ENCODE measurements at places on chromosomes 12 and 14.

GRCh38 chr12:32025906-32026305 is 66.7 kb downstream of the RESF1 start:
- no peak for DNase-seq

DNA sequence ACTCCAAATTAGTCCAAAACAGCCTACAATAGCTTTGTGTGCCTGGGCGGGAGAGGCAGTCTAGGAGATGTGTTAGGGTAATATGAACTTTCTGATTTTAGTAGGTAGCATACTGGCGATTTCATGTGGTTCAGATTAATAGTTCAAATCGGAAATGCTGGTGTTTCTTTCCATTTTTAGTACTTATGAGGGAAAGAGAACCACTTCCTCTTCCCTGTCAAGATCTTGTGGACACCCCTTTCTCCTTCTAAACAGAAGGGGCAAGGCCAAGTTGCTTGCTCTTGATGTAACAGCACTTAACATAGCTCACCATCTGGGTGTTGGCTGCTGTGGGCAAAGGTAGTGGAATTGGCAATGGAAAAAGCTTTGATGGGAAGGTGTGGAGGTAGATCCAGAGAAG is 32.2 kb upstream of the IGF1 start:
- DNase-seq, result no peak

DNA sequence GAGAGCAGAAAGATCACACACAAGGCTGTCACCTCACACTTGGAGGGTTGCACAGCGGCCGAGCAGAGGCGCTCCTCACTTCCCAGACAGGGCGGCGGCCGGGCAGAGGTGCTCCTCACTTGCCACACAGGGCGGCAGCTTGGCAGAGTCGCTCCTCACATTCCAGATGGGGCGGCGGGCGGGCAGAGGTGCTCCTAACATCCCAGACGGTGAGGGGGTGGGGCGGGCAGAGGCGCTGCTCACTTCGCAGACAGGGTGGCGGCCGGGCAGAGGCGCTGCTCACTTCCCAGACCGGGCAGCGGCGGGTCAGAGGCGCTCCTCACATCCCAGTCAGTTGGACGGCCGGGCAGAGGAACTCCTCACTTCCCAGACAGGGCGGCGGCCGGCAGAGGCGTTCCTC is 9.1 kb downstream of the TMBIM4 start:
- no peak for DNase-seq

DNA sequence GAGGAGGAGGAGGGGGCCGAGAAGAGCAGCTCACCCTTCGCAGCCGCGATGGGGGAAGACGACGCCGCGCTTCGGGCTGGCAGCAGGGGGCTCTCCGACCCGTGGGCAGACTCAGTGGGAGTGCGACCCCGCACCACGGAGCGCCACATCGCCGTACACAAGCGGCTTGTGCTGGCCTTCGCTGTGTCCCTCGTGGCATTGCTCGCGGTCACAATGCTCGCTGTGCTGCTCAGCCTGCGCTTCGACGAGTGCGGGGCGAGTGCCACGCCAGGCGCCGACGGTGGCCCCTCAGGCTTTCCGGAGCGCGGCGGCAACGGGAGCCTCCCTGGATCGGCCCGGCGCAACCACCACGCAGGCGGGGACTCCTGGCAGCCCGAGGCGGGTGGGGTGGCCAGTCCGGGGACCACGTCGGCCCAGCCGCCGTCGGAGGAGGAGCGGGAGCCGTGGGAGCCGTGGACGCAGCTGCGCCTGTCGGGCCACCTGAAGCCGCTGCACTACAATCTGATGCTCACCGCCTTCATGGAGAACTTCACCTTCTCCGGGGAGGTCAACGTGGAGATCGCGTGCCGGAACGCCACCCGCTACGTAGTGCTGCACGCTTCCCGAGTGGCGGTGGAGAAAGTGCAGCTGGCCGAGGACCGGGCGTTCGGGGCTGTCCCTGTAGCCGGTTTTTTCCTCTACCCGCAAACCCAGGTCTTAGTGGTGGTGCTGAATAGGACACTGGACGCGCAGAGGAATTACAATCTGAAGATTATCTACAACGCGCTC is 745 bp downstream of the TRHDE start:
- no peak for DNase-seq

GRCh38 chr12:79764641-79765040 is 73.9 kb upstream of the PAWR start:
- DNase-seq, result no peak

- no peak for DNase-seq
Measured at GRCh38 chr12:40376533-40377267, 151.9 kb downstream of the LRRK2 start.

DNA sequence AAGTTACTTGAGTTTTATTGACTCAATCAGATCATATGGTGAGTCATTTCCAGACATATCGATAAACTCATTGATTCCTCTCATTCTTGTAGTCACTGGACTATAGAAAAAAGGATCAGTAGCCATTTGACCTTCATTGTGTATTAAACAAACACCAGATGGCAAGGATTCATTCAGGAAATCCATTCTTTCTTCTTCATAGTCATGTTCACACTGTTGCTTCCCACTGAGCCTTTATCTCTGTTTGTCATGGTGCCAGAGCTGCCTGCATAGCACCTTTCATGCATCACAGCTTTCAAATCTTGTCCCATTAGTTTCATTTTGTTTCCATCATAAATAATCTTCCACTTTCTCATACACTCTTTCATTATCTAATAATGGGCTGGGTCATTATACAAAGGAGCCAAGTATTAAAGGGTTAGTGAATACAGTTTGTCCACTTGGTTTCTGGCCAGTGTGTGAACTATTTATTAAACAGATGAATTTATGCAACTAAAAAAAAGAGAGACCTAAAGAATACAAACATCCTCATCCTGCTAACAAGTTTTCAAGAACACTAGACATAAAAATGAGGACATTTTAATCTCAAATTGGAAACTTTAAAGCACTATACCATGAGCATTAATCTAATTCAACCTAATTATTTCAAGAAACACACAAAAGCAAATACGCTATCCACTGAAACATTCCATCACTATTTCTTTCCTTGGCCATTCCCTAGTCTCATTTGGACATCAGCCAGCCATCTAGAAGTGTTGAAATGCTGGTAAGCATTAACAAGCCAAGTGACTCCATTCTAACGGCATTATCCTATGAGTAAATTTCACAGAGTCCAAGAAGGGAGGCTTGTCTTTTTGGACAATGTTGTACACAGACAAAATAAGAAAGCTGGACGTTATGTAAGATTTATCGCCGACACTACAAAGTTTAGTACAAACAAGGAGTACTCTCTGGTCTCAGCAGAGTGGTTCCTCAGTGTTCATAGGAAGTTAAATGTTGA is 476.5 kb downstream of the FOXG1 start:
- no peak for DNase-seq

- no peak for DNase-seq
Measured at GRCh38 chr14:51539571-51540037, 112.1 kb upstream of the FRMD6 start.

DNA sequence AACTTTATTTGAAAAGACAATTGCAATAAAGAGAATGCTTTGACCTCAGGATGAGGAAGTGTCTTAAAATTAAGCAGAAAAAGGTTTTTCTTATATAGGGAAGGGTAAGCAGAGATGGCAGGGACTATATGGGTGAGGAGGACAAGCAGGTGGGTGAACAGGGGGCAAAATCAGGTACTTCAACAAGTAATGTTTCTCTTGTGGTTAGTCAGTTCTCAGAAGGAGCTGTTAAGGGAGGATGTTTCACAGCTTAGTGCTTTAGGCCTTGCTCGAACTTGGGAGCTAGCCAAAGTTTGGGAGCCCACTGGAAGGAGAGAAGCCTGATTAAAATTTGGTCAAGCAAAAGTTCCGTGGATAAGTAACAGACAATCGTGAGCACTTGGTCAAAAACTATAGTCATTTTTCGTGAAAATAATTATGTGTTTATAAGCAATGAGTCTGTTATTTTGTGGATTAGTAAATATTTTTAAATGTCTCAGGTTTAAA is 364.2 kb upstream of the TMPO start:
- DNase-seq, result no peak

- no peak for DNase-seq
Measured at GRCh38 chr14:22099942-22100763, 426.5 kb upstream of the OR4E1 start.

DNA sequence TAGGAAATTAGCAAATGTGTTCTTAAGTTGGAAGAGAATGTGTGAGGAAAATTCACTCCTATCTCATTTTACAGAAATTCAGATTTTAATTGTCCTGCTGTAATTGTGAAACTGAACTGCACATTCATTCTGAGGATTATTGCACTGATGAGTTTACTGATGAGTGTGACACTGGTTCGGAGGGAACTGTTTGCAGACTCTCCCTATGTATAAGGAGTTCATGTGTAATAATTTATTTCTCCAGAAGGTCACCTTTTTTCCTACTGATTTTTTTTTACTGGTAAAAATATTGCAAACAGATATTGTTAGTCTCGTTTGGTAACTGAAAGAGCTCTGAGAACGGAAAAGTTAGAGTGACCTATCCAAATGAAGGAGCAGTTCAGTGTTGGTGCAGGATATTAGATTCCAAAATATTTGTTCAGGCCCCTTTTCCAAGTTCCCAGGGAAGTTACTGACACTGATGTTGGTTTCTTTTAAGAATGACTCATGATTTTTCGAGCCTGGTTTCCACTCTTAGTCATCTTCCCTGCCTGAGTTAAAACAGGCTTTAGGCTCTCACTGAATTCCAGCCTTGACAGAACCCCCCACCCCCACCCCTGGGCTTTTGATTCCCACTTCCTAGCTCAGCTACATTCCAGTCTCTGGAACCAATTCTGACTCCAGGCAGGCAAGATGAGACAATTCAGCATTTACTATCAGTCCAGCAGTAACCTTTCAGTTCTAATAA is 18.4 kb downstream of the ANO6 start:
- no peak for DNase-seq

- DNase-seq, result no peak
Measured at GRCh38 chr14:35161231-35161630, 38.9 kb downstream of the PRORP start.

DNA sequence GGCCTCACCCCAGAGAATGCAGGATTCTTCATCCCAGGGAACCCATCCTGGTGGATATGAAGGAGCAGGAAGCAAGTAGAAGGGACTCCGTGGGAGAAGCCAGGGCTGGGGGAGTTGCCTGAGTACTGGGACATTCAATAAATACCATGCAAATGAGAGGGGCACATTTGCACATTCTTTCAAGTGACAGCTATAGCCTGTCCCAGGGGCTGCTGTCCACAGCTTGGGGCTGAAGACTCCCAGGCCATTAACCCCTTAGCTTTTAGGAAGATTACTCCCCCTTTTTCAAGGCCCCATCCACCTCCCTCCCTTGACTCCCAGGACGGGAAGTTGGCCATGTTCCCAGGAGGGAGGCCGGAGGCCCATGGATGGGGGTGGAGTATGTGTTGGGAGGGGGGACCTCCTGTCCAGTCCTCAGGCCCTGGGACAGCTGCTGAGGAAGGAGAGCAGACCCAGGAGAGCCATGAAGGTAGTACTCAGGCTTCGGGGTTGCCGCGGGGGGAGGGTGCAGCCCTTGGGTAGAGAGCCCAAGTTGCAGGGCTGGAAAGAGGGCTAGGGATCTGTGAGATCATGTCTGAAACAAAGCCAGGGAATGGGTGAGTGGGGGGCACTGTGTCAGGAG is 974 bp upstream of the TNS2 start:
- DNase-seq, result no peak

DNA sequence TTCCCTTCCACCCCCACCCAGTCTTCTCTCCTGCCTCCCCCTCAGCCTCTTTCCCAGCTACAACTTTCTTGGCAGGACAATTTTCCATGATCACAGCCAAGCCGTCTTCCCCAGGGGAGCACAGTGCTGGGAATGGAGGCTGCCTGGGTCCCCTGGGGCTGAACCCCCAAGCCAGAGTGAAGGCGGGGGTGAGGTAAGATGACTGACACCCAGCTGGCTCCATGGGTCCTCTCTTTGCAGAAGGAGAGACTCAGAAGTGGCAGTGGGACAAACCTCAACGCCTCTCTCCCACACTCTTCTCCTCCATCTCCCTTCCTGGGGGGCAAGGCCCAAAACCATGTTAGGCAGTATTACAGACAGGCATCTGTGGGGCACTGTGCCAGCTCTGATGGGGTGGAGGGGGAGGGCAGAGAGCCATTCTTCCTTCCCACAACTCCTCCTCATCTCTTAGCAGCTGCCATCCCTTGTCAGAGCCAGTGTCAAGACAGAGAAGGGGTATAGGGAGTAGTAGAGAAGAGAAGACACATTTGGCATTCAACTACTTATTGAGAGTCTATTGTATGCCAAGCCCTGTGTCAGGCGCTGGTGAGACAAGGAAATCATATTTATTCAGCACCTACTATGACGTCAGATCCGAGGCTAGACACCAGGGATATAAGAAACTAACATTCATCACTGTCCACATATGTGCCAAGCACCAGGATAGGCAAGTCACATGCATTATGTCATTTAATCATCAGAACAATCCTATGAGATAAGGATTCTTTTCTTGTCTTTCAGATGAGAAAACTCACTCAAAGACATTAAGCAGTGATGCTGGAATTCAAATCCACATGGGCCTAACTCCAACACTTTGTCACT is 3.6 kb downstream of the ITGA7 start:
- DNase-seq, result no peak

- no peak for DNase-seq
Measured at GRCh38 chr14:24935796-24936195, 114.2 kb downstream of the STXBP6 start.

GRCh38 chr12:103915306-103915705 is 14.9 kb upstream of the HSP90B1 start:
- no peak for DNase-seq

GRCh38 chr12:62769076-62769619 is 165.8 kb downstream of the PPM1H start:
- DNase-seq, result no peak

DNA sequence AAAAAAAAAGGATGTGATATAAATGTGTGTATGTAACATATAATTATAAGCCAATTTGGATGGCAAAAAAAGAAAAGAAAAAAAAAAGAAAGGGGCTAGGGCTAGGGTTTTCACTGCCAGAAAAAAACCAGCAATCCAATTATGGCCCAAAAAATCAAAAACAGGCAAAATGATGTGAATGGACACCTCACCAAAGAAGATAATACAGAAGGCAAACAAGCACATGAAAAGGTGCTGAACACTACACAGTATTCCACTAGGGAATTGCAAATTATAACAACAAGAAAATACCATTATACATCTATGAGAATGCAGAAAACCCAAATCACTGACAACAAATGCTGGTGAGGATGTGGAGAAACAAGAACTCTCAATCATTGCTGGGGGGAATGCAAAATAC is 12.1 kb upstream of the MIPOL1 start:
- no peak for DNase-seq
